Thymus (tissue), 14 donors: ENCODE measurements at places on chromosomes 13 and 19.
A peak's percentile ranks its signal among the peaks of the same experiment; 100 is the strongest.

DNA sequence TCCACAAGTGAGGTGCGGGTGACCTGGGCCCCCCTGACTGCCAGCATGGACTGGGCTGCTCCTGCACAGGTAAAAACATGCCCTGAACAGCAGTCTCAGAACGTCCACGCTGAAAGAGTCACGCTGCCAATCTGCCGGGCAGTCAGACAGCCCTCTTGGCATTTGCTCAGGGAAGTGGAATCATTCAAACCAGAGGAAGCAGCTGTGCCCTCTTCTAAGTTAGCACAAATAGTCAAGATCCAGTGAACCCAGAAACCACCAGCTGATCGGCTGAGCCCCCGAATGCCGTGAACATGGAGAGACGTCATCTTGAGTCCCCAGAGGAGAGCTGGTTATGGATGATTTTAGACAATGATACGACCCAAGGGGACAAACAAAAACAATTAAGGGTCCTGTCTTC lies 34.4 kb downstream of the KLF2 start:
- no peak for DNase-seq

- DNase-seq: no peak
Observed at GRCh38 chr13:100941377-100942368, 267.1 kb upstream of the TMTC4 start.

DNA sequence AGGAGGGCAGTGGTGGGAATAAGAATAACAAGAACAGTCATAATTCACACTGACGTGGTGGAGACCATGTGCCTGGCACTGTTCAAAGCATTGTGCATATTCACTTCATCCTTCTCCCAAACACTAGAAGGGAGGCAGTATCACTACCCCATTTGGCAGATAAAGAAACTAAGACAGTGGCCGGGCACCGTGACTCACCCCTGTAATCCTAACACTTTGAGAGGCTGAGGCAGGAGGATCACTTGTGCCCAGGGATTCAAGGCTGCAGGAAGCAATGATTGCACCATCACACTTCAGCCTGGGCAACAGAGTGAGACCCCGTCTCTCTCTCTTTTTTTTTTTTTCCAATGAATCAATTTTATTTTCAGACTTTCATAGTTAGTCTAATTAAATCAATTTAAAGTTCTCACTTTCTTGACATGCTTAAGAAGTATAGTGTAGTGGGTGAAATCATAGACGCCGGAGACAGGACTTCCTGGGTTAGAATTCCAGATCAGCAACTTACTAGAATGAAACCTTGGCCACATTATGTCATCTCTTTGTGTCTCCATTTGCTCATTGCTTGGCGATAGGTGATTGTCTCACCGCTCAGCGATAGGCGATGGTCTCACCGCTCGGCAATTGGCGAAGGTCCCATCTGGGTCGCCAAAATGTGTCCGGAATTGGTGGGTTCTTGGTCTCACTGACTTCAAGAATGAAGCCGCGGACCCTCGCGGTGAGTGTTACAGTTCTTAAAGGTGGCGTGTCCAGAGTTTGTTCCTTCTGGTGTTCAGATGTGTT lies 5.3 kb upstream of the ATG4D start:
- DNase-seq: no peak

- DNase-seq: peak; percentile 60
Observed at GRCh38 chr13:75839406-75839805, 203.3 kb downstream of the LMO7 start.

GRCh38 chr19:33273065-33273736 lies 29.1 kb downstream of the CEBPA start:
- DNase-seq: no peak

DNA sequence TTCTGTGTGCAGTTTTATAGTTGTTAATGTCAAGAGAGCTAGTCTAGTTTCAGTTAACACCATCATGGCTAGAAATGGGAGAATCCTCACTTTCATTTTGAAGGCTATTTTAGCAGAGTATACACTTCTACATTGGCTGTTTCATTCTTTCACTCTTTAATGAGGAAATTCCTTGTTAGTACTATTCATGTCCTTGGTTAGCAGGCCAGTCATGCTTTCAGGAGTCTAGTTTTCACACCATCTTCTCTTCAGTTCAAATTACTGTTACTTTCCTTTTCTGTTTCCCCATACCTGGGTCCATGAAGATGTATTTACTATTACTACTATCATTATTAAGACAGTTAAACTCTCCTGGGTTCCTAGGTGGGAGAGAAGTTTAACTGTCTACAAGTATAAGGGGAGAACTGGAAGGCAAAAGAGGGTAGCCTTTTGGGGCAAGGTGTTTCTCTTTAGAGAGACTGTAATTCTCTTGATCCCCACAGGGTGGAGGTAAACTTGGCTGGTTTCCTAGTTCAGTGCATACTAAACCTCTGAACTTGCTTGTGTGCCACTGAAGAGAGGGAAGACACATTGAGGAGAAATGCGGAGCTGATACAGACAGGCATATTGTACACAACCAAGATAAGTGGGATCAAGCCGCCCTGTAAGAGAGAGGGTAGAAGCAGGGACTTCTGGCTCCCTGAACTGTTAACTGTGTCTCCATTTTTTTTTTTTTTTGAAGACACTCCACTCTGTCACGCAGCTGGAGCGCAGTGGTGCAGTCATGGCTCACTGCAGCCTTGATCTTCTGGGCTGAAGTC lies 41.3 kb upstream of the IGFL4 start:
- DNase-seq: no peak

DNA sequence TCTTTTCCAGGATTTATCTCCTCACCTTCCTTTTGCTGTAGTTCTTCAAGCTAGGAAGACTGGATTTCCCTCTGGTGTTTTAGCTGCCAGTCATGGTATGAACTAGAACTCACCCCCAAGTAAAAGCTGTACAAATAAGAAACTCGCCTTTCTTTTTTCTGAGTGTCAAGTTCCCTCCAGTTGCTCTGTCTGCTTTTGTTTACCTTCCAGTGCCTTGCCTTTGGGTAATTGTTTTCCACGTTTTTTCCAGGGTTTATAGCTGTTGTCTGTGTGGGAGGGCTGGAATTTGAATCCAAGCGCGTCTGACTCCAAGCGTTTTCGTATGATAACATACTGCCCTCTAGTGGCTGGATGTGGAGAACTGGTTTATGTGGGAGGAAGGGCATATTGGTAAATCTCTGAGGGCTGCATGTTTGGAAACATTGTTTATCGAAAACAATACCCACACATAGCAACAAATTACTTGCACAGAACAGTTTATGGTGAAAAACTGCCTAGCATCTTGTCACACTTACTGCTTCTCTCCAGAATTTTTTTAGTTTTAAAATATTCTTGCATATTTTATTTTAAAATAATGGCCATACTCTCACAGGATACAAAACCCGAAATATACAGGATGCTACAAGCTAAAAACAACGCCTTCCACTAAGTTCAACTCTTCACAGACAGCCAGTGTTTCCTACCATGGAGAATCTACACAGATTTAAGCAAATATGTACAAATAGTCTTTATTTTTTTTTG lies 19.2 kb downstream of the RCN3 start:
- peak; percentile 89 for DNase-seq

DNA sequence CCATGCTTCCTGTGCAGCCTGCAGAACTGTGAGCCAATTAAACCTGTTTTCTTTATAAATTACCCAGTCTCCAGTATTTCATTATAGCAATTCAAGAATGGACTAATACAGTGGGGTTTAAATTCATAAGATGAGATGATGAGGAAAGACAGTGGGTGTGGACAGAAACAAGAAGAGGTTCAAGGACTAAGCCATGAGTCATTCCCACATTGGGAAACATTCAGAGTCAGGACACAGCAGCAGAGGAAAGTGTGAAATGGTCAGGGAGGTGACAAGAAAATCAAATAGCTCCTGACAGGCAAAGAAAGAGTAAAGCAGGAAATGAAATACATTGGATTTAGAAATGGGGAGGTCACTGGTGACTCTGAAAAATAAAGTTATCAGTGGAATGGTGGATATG lies 9.1 kb downstream of the ZNF841 start:
- DNase-seq: no peak

DNA sequence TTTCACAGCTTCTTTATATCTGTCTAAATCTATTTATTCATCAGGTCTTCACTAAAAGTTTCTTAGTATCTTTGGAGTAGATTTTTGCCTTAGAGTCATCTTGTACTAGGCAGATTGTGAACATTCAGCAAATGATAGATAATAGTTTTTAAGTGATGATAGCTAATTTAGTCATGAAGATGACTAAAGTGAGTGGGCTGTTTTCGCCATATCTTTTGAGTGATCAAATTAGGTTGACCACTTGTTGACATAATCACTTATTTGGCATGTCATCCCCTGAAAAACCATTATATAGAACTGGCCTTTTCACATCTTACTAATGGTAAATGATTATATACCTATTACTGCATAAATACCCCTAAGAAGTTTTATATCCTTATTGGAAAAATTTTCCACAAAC lies 999.2 kb downstream of the PCDH17 start:
- no peak for DNase-seq

DNA sequence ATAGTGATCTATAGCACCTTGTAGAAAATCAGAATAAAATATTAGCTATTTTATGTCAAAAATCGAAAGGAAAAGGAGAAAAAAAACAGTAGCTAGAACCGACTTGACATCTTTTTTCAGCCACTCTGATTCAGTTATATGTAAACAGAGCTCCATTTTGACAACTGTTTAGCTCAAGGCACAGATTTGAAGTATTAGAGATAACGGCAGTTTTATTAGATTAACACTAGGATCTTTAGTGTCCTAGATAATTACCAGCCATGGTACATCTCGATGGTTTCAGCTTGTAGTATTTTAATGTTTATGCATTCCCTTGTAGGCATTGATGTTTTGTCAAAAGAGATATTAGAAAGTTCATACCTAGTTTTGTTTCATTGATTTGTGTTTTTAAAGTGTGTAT lies 67.3 kb downstream of the PCDH17 start:
- no peak for DNase-seq

GRCh38 chr19:23203841-23204344 lies 46.3 kb downstream of the ZNF724 start:
- DNase-seq: no peak

DNA sequence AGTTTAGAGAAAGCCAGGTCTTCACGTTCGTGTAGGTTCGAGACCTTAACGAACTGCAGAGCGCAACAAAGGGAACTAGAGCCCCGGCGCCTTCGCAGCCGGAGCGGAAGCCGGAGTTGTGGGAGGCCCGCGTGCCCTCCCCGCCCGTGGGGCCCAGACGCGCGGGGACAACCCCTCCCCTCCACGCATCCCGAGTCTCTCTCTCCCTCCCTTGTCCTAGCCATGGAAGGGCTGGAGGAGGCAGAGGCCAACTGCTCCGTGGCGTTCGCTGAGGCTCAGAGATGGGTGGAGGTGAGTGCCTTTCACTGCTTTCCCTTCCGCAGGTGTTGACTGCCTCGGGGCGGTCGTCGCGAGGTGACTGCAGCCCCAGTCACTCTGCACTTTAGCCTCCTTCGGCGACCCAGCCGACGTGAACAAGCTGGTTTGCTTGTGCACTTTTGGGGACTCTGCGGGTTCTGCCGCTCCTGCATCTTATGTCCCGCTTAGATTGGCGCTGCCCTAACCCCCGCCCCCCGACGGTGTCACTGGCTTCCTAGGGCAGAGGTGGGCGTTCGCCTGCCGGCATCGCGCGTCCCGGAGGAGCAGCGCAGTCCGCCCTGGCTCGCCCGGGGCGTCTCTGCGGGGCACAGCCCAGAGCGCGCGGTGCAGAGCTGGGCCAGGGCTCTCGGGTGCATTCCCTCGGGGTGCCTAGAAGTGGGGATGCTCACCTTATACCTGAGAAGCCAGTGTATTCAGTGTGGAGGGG lies 478 bp downstream of the LMO7 start:
- DNase-seq: peak; percentile 59

DNA sequence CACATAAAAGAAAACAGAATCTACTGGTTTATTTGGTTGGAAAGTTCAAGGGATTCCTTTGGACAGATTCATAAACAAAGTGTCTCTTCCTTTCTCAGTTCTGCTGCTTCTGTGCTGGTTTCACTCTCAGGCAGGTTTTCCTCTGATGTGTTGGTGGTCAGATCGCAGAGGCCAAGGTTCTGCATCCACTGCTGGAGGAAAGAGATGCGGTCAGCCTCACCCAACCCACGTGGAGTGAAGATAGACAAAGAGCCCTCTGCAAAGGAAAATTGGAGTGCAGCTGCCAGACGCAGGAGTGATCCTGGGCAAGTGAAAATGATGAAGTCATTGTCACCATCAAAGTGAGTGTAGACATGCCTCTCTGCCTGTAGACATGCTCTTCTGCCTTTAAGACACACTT lies 352.0 kb downstream of the TSHZ3 start:
- DNase-seq: no peak

DNA sequence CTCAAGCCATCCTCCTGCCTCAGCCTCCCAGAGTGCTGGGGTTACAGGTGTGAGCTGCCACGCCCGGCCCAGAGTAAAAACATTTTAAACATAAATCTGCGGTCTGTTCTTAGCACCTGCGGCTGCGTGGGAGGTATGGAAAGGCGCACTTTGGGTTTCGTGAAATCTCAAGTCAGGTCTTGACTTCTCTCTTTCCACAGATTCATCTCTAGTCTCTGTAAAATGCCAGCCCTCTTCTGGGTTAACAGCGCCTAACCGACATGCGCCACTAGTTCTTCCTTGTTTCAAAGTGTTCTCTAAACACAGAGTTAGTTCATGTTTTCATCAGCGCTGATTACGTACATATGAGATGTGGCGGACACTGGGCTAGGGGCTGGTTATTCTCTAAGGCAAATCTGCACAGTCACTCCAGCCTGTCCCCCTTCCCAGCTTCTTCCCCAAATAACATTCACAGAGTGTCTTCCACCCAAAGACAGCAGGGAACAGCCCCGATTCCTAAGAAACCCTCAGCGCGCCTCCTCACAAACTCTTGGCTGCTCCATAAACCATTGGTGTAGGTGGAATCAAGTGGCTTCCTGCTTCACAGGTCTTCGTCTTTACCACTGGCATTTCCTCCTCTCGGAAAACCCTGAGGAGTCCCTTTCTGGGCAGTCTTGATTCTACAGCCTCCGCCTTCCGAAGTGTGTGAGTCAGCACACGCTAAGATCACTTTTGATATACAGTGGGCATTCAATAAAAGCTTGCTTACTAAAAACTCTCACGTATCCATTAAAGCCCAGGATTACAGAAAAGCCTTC lies 1.4 kb downstream of the PARP4 start:
- peak; percentile 19 for DNase-seq

DNA sequence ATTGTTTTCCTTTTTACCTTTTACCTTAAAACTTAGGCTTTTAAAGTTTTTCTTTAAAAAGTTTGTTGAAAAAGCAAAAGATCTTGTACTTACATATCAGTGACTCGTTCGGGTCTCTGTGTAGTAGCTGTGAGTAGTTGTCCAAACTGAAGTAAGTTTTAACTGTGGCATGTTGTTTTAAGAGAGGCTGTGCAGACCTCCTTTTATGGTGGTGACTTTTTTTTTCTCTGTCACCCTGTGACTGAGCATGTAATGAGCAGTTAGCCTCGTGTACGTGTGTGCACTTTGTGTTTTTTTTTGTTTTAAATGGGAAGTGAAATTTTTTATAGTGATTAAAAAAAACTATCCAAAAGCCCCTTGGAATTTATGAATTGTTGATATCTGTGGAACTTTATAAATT lies at the start of gene GPR183:
TSS of gene GPR183 (minus strand) at position 153 of the 400 bp plus-strand sequence. CDS start 11,254 bp downstream, outside the sequence.
- no peak for DNase-seq
